ENCODE measurements at places on chromosomes 13 and 19.

DNA sequence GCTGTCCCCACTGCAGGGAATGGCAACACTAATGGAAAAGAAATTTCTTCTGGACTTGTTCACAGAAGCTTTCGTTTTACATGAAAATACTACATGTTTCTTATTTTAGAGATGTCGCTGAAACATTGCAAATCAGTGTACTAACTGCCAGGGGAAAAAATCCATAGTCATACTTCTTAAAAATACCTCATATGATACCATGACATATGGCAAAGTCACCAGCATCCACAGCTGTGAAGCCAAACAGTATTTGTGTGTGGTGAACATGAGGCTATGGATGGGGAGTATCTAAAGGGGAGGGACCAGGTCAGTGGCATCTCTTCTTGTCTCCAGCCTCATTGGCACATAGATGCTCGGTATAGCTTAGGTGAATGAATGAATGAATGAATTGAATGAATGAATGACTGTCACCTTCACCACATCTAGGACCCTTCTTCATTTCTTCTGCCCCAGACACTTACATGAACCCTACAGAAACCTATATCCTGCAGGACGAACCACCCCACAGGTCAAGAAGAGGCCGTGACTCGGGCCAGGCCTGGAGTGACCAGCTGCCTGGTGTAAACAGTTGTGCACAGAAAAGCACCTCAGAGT lies 14.6 kb upstream of the CD33 start:
- no peak for DNase-seq

GRCh38 chr13:102395174-102395573 lies 6.7 kb downstream of the FGF14 start:
- no peak for DNase-seq

DNA sequence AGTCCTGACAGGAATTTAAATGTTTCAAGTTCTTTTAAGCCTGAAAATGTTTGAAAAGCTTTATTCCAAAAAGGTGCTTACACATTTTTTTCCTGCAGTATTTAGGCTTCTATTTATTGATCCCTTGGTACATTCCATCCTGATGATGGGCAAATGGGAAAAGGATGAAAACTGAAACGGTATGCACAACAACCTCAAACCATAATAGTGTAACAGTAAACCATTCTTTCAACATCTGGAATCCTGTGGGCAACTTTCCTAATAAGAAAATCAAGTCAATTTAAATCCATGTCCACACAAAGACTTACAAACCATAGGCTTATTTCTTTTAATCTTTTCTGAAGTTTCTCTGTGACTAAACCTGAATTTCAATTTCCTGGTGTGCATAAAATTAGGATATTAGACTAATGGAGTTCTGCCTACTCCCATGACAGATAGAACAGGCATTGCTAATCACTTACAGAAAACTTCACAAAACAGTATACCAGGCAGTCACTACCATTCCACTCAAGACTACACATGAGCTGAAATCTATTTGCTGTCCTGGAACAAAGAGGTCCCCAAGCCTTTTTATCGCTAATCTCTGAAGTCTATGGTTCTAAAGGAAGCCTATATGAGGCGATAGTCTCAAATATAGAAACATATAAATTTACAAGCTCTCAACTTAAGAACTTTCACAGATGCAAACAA lies 103.3 kb downstream of the DLEU7 start:
- no peak for DNase-seq

DNA sequence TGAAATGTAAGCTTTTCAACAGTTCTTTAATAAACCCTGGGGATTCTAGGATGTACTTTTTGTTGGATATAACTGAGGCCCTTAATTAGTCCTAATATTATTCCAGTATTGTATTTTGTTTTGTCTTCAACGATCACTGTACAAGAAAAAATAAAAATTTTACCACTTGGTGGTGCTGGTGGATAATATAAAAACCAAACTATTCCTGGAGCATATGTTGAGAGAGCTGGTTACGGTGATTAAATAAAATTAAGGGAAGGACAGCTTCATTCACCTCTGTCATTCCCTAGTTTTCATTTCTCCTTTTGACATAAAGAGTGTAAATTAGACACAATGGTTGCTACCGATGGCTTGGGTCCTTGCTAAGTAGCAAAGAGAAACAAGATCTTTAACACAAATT lies 598.6 kb upstream of the PCDH20 start:
- DNase-seq: no peak

GRCh38 chr13:73290844-73291243 lies 232.0 kb downstream of the KLF5 start:
- DNase-seq: no peak

DNA sequence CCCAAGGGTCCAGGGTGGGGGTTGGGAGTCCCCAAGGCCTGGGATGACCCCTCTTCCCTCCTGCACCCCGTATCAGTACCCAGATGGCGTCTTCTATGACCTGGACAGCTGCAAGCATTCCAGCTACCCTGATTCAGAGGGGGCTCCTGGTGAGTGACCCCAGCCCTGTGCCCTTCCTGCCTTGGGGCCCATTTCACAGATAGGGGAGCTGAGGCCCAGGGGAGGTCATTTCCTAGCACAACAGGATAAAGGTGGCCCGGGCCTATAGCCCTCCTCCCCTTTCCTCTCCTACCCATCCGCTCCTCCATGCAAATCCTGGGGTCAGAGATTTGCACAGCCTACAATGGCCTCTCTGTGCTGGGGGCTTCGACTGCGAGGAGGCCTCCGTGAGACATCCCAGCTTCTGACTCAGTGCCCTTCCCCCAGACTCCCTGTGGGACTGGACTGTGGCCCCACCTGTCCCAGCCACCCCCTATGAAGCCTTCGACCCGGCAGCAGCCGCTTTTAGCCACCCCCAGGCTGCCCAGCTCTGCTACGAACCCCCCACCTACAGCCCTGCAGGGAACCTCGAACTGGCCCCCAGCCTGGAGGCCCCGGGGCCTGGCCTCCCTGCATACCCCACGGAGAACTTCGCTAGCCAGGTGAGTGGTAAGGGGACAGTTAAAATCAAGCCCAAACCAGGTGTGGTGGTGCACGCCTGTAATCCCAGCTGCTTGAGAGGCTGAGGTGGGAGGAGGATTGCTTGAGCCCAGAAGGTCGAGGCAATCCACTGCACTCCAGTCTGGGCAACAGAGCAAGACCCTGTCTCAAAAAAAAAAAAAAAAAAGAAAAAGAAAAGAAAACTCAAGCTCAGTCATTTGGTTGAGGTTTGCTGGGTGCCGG lies 3.9 kb downstream of the SPIB start:
- DNase-seq: no peak

GRCh38 chr13:40644838-40645604 lies 21.4 kb downstream of the FOXO1 start:
- no peak for DNase-seq

DNA sequence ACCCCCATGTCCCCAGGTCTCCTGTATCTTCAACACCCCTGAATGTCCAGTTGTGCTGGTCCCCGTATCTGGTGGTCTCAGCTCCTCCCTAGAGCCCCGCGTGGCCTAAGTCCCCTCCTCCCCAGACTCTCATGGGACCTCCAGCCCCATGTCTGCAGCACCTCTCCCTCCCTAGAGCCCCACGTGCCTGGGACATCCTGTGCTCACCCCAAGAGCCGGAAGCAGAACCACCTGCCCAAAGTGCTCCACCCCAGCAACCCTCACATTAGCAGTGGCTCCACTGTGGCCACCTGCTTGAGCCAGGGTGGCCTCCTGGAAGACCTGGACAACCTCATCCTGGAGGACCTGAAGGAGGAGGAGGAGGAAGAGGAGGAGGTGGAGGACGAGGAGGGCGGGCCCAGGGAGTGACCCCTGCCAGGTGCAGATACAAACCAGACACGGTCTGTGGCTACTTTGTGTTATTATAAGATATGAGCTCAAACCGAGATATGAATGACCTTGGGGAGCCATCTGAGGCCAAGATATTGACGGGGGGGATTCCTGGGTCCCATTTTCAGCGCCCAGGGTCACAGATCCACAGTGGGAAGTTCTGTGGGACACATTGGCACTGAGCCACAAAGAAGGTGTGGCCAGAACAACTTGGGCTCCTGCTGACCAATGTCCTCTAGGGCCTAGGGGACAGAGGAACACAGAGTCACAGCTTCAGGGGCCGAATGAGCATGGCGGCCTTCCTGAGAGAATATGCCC lies 6.0 kb downstream of the SHFL start:
- DNase-seq: no peak

- DNase-seq: no peak
These were observed 45.6 kb downstream of the LHFPL6 start for GRCh38 chr13:39557285-39557955.

DNA sequence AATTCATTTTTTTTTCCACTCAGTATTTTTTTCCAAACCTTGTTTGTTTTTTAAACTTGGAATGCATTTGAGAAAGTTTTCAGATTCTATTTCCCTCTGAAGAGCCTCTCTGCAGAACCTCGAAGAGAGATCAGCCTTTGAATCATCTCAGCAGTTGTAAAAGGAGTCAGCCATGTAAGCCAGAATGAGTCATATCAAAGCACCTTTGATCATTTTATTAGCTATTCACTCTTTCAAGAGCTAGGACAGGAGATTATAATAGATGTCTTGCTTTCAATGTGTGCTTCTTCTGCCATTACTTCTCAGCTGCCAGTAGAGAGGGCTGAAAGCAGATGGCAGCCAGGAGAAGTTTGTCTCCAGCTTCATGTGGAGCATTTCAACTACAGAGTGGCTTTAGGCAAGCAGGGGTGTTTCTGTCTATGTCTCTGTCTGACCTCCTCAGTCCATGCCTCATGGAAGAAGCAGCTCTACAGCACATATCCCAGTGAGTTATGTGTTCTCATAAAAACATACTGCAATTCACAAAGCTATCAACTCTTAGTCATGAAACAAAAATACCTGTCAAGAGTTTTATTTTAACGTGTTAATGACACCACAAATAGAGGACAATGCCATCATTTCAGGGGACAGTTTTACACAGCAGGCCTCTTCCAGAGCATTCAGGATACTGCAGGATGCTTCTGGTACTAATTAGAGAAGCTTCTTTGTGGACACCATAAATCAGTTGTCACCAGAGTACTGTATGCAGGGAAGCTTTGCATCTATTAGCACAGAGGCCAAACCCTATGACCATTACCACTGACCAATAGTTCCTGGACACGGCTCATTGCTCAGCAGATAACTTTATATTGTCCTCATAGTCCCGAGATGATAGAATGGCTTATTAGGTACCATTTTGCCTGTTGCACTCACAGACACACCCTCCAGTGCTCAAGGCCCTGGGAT lies 94.3 kb downstream of the NHLRC3 start:
- DNase-seq: no peak

GRCh38 chr19:45076029-45076850 lies at the start of gene ZNF296:
Gene ZNF296 (minus strand): TSS chr19:45076478. CDS start chr19:45076373, 105 bp downstream.
- DNase-seq: peak; percentile 21

DNA sequence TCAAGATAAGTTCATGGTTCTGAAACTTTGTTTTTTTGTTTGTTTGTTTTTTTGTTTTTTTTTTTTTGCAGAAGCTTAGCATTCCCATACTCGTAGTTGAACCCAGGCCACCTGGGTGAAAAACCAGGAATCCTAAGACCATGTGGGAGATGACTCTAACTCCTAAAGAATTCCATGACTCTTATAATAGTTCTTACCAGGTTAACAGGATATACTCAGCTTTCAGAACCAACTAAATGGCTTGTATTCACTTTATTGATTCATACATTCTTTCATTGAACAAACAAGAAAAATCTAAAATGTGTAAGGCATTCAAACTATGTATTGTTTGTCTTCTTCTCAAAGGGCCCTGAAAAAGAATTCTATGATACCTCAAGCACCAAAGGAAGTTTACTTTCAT lies 40.5 kb upstream of the KLF5 start:
- DNase-seq: no peak

DNA sequence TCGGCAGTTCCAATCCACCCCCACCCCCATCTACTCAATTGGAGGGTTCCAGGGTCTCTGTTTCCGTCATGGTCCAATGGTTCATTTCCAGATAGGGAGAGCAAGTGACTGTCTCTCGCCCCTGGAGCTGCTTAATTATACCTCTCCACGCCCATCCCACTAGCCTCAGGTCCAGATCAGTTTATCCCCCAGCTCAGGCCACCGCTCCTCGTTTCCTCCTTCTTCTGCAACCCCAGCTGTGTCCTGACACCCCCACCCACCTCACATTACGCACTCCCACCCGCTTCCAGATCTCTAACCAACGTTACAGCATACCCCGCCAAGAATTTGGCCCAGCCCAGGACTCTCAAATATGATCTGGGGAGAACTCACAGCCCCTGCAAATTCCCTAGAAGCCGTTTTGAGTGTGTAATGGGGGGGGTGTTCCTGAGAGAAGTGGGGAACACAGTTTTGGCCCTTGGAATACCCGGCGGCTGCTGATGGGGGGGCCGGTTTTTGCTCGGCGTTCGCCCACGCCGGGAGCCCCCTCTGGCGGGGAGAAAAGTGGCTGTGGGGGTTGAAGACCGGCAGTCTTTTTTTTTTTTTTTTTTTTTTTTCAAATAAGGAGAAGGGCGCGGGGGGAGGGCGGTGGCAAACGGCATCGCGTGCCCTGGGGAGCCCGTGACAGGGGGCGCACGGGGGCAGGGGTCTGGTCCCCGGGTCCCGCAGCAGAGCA lies 1.7 kb upstream of the PDE4A start:
- DNase-seq: peak; percentile 22
